ENCODE measurements at places on chromosomes 5 and 9. TPM values are rescaled to one million over a fixed set of nuclear protein-coding genes. Genes with fewer than 3 reads are reported as not detected.

Gene PCDHB6
- total RNA-seq, result 2.2 TPM

Gene GDA
- total RNA-seq, result 0.88 TPM

Gene UBLCP1
- 12.1 TPM for total RNA-seq

Gene SPINK4
- not detected for total RNA-seq

Gene IZUMO3
- not detected for total RNA-seq
